ENCODE measurements at places on chromosomes 1 and 21. TPM values are rescaled to one million over a fixed set of nuclear protein-coding genes. Genes with fewer than 3 reads are reported as not detected.

The S100A4 gene
- polyA plus RNA-seq: 398 TPM

The SV2A gene
- 0.30 TPM for polyA plus RNA-seq

The CELSR2 gene
- polyA plus RNA-seq: 2.1 TPM

The FAM43B gene
- polyA plus RNA-seq: 1.2 TPM

The PIGR gene
- polyA plus RNA-seq: 0.04 TPM

The CELF3 gene
- polyA plus RNA-seq: not detected

GRCh38 chr1:20634594-20635084 is 1.4 kb downstream of the PINK1 start:
- DNase-seq: peak; percentile 71

DNA sequence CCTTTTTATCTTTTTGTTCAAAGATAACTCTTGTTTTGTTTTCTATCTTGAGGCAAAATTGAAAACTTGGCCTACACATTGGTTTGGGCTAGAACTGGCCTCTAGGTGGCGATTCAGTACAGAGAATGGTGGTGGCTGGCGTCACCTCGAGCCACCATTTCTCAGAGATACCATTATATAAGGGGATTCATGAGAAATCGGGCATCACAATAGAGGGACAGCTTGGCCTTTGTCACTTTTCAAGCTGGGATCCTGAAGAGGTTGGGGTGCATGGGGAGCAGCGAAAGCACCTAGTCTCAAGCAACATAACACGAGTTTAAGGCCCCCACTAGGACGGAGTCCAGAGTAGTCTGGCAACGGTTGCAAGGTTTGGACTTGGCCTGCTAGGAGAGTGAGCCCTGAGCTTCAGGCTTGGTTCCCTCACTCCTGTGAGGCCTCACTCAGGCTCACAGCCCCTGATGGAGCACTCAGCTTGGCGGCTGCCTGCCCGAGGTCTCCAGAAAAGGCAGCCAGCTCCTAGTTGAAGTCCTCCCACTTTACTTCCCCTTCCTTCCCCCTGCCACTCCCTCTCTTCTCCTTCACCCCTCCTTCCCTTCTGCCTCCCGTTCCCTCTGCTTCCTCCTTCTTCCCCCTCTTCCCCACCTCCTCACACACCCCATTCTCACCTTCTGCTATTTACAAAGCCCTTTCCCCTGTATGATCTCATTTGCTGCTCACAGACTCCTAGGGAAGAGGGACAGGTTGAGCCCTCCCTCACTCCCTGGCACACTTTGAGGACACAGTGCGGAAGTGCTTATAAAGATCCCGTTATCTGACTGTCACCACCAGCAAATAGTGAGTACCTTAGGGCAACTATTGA is 67.8 kb downstream of the LRIG2 start:
- peak; percentile 65 for DNase-seq

DNA sequence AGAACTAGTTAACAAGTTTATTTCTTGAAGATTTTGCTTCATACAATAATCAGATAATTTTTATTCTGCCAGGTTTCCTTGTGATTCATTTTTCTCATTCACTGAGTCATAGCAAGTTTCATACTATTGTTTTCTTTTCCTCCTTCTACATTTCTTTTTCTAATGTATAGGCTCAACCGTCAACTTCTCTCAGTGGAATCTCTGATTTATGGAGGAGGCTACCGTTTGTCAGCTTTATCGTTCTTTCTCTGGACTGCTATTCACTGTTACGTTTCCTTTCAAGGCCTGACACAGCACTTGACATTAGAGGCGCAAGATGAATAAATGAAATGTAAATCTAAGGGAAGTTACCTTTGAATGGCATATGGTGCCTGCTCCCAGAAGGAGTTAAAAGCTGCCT is 284.3 kb upstream of the NR5A2 start:
- DNase-seq: no peak

DNA sequence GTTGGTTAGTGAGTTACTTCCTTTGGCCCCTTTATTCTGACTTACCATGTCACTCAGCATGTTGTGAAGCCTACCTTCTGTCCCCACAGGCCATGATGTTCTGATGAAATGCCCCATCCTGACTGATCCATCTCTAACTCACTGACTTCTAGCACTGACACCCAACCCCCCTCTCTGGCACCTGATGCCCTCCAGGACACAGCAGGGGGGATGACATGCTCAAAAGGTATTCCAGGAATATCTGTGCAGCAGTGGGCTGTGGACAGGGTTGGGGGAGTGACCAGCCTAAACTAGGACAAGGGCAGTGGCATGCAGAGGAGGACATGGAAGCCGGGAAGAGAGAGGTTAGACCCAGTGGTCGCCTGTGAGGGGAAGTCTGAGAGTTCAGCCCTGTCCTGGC is 25.5 kb downstream of the SYT2 start:
- no peak for DNase-seq

DNA sequence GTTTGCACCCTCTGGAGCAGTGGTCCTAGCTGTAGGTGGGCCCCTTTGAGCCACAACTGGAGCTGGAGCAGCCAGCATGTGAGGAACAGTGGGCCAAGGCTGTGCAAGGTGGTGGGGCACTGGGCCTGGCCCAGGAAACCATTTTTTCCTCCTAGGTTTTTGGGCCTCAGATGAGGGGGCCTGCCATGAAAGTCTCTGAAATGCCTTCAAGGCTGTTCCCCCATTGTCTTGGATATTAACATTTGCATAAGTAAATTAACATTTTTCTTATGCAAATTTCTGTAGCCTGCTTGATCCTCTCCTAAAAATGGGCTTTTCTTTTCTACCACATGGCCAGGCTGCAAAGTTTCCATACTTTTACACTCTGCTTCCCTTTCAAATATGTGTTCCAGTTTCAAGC is 212.0 kb downstream of the NTNG1 start:
- no peak for DNase-seq

DNA sequence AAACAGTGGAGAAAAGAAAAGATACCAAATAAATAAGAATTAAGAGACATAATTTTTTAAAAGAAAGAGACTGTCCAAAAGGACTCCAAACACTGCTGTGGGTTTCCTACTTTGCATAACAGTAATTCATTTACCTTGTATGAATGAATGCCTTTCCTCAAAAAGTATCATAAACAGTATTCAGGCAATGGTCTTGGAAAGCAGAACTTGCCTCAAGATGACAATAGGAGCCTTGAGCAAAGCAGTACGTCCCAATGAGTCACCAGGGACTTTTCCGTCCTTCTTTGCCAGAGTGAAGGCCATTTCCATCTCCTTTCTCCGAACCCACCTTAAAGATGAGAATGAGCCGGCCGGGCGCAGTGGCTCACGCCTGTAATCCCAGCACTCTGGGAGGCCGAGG is 186.4 kb downstream of the ZBTB18 start:
- no peak for DNase-seq

DNA sequence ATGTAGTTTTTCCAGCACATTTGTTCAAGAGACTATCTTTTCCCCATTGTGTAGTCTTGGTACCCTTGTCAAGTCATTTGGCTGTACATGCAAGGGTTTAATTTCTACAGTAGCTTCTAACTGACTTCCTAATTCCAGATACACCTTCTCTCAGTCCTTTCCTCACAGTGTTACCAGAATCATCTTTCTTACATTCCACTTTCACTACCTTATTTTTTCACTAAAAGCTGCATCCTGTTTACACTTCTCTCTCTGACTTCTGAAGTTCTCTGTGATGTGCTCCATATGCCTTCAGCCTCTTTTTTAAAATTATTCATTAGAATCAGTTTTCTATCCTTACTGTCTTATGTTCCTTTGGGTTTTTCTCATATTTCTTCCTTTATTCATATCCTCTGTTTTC is 57.1 kb upstream of the RWDD3 start:
- no peak for DNase-seq

DNA sequence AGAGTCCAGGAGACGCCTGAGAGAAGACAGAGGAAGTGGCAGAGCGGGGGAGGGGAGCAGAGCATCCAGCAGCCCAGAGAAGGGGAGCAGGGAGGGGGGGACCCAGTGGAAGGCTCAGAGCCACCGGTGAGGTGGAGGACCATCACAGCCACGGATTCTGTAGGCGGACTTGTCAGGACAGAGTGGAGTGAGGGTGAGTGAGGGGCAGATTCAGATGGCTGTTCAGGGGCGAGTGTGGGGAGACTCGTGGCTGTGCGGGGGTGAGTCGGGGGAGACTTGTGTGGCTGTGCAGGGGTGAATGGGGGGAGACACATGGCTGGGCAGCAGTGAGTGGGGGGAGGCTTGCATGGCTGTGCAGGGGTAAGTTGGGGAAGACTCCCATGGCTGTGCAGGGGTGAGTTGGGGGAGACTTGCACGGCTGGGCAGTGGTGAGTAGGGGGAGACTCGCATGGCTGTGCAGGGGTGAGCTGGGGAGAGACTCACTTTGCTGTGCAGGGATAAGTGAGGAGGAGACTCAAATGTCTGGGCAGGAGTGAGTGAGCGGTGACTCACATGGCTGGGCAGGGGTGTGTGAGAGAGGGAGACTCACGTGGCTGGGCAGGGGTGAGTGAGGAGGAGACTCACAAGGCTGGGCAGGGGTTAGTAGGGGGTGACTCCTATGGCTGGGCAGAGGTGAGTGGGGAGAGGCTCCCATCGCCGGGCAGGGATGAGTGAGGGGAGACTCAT is 56.8 kb upstream of the ABCG1 start:
- DNase-seq: no peak

DNA sequence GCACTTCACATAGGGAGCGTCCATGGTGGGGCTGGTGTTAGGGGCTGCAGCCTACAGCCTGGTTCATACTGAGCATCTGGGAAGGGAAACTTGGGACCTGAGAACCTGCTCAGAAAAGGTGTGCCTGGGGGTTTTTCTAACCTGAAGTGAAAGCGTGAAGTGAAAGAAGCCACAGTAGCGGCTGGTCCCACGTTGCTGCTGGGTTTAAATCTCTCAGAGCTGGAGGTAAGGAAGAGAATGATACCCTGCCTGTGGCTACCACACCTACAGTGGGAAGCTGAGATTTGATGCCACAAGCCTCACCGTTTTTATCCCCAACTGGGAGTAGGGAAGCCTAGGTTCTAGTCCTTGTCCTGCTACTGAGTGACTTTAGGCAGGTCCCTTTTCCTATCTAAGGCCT is 21.0 kb upstream of the FUCA1 start:
- no peak for DNase-seq

All from heart left ventricle (tissue), 16 donors.